ENCODE measurements at places on chromosomes 2 and 18.
A peak's percentile ranks its signal among the peaks of the same experiment; 100 is the strongest.

DNA sequence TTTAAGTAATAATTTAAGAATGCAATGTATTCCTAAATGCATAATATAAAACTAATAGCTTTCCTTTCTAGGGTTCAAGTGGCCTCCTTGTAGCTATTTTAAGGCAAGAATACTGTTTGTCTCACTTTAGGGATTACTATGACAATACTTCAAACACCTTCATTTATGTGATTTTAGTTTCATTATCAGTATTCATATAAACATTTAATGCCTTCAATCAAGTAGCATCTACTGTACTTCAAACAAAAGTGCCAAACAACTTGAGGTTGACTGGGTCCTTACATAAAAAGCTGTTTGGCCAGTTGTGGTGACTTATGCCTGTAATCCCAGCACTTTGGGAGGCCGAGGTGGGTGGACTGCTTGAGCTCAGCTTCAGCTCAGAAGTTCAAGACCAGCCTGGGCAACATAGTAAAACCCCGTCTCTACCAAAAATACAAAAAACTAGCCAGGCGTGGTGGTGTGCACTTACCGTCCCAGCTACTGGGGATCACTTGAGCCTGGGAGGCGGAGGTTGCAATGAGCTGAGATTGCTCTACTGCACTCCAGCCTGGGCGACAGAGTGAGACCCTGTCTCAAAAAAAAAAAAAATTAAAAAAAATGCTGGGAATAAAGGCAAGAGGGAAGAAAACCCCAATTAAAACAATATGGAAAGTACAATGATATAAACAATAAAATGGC is 9.3 kb downstream of the MEX3C start:
- no peak for DNase-seq

GRCh38 chr2:53220969-53221368 is 546.6 kb upstream of the CHAC2 start:
- DNase-seq: no peak

DNA sequence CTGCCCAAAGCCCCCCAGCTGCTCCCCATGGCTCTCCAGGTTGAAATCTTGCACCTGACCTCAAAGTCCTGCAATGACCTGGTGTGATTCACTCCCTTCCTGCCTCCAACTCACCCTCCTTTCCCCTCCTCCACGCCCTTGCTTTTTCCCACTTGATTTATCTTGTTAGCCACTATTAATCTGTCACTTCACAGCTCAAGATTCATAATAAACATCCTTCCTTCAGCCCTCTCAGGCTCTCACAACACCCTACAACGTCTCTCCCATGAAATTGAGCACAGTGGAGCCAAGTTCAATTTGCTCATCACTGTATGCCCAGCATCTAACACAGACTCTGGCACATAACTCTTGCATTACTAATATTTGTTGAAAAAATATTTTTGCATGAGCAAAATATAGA is 85.6 kb upstream of the SLC35G4 start:
- DNase-seq: no peak

DNA sequence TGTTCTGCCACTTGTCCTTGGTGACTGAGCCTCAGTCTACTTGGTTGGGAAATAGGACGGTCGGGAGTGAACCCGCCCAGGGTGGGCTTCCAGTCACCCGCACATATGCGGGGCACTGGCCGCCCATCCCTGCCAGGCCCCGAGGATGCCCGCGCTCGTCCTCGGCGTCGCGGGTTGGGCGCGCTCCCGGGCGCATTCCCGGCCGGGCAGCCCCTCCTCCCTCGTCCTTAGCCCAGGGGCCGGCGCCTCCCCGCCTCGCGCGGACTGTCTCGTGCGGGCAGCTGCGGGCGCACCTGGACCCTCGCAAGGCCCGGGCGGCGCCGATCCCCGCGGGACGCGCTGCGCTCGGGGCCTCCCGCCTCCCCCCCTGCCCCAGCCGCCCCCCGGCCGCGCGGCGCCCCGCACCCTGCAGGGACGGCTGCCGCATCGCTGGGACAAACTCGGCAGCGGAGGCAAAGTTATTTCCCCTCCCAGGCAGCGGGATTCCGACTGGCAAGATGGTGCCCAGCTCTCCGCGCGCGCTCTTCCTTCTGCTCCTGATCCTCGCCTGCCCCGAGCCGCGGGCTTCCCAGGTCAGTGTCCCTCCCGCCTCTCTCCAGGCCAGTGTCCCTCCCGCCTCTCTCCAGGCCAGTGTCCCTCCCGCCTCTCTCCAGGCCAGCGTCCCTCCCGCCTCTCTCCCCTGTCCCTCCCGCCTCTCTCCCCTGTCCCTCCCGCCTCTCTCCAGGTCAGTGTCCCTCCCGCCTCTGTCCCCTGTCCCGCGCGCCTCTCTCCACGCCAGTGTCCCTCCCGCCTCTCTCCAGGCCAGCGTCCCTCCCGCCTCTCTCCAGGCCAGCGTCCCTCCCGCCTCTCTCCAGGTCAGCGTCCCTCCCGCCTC is at the start of gene FBLN7:
FBLN7 (plus strand) TSS at position 227 of the 874 bp plus-strand sequence; CDS start at position 498, 271 bp downstream.
- no peak for DNase-seq

DNA sequence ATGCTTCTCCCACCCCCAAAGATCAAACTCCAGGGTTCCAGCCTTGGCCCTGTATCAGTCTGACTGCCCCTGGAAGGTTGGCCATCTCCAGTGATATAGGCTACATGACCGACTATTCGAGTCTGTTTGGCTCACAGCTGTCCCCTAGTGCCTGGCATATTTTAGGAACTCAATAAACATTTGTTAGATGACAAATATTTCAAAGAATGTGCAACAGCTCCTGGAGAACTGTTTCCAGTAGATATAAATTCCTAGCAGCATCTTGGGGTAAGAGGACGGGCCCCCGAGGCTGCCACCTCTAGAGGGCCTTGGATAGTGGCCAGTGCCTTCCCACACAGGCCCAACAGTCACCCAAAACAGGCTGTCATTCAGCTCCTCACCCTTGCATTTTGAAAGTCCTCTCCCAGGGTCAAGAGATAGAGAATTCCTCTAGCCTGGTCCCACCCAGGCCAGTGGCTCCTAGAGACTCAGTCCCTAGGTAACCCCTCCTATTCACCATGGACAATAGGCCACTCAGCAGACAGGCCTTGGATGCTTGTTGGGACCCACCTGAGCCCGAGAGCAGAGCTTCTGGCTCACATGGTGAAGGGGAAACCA is 45.1 kb upstream of the ATP6V1B1 start:
- no peak for DNase-seq

- DNase-seq: no peak
These were observed 84.1 kb downstream of the TRABD2A start for GRCh38 chr2:84796798-84797197.

DNA sequence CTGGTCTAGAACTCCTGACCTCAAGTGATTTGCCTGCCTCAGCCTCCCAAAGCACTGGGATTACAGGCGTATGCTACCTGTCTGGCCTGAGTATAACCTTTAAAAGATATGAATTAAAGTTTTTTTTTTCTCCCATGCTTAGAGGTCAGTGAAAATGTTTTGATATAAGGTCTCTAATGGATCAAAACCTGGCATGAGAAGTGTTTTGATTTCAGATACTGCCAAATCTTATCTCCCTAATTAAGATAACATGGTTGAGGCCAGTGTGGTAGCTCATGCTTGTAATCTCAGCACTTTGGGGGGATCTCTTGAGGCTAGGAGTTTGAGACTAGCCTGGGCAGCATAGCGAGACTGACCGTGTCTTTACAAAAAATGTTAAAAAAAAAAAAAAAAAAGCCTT is 41.2 kb downstream of the SNRPD1 start:
- no peak for DNase-seq

- peak; percentile 69 for DNase-seq
These were observed 298.9 kb downstream of the DSEL start for GRCh38 chr18:67217551-67218166.

- DNase-seq: no peak
These were observed 33.9 kb upstream of the GORASP2 start for GRCh38 chr2:170895023-170895757.

DNA sequence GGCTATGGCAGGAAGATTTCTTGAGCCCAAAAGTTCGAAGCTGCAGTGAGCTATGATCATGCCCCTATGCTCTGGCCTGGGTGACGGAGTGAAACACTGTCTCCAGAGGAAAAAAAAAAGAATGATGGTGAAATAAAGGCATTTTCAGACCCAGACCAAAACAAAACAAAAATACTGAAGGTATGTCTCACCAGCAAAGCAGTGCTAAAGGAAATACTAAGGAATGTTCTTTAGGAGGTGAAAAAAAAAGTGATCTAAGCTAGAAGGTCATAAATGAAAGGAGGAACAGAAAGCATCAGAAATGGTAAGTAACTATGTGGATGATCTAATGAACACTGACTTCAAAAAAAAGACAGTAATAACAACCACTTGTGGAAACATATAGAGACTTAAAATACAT is 18.7 kb downstream of the SS18 start:
- no peak for DNase-seq

DNA sequence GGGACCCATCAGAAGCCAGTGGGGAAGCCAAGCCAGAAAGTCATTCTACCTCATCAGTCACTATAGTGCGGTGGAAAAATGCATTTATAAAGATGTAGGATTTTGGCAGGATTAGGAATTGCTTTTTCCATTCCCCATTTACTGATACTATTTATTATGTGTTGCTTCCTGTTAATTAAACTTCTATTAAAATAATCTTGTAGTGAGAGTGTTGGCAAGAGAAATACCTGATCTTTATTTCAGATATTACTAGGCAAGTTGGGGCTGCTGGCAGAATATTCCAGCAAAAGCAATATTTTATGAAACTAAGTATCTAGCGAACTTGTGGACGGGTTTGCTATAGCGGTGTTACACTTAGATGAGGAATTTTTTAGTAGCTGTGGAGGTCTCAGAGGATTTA is 23.9 kb upstream of the CDC42EP3 start:
- no peak for DNase-seq

DNA sequence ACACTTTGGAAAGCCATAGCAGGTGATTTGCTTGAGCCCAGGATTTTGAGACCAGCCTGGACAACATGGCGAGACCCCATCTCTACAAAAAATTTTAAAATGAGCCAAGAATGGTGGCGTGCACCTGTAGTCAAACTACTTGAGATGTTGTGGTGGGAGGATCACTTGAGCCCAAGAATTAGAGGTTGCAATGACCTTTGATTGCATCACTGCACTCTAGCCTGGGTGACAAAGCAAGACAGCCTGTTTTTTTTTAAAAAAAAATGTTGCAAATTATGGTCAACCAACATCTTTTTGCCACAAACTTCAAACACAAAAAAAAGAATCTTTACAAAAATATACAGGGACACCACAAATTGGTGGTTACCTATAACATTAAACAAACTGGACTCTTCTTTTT is 40.3 kb downstream of the MEX3C start:
- no peak for DNase-seq

Data from CD4-positive, alpha-beta T cell treated with Interleukin-15 for 4 hours (primary cell).